ENCODE measurements at places on chromosomes 2 and 18. TPM values are rescaled to one million over a fixed set of nuclear protein-coding genes. Genes with fewer than 3 reads are reported as not detected.
A peak's percentile ranks its signal among the peaks of the same experiment; 100 is the strongest.

DNA sequence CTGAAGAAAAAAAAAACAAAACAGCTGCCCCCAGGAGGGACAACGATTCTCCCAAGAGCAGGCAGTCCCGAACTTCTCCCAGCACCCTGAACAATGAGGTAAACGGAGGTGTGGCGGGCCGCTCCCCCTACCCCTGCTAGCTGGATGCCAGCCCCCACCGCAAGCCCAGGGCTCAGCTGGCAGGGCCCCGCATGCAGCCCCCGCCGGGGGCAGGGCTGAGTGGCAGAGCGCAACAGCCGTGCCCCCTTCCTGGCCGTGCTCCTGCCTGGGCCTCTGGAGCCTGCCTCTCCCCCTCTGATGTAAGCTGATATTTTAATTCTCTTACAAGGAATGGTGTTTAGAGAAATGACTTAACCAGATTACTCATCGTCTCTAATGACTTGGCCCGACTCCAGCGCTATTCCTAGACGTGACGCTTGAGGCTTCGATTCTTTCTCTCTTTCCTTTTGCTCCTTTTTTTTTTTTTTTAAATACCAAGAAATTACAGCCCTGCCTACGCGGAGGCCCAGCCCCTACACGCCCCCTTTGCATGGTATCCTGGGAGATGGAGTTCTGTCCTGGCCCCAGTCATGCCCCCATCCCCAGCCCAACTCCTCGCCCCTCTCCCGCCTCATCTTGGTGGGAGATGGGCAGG lies 4.6 kb upstream of the ARID5A start:
- no peaks in the 10 kb centered on the region for H3K27me3 ChIP-seq
- peaks cover 27% of the 10 kb centered on the region for H3K4me1 ChIP-seq
- H3K27ac ChIP-seq: no peak overlapping the region
- DNase-seq: no peak
- peak overlapping the region; percentile 80 for H3K4me3 ChIP-seq

- no peaks in the 10 kb centered on the region for H3K36me3 ChIP-seq
- no peak for DNase-seq
- H3K4me3 ChIP-seq: no peak overlapping the region
- H3K27ac ChIP-seq: peak overlapping the region; percentile 81
These were observed 106.4 kb downstream of the POLR1A start for GRCh38 chr2:85999061-85999831.

DNA sequence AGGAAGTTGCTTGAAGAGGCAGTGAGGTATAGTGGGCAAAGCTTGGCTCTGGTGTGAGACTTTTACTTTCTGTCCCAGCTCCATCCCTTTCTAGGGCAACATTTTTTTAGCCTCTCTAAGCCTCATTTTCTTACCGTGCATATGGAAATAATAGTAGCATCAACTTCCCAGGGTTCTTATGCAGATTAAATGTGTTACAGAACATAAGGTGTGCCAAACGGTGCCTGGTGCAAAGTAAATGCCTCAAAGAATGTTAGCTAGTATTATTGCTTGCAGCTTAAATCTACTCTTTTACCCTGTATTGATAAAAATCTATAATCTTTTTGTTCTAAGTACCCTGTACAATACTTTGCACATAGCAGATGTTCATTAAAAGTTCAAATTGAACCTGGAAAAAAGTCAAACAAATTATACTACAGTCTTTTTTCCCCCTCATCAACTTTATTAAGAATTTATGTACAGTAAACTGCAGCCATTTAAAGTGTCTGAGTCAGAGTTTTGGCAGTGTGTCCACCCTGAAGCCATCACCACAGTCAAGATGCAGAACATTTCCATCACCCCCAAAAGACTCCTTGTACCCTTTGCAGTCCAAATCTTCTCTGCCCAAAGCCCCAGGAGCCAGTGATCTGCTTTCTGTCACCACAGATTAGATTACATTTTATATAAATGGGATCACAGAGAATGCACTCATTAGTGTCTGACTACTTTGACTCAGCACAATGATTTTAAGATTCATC lies 10.6 kb downstream of the MAPRE2 start:
- DNase-seq: no peak
- no peaks in the 10 kb centered on the region for H3K27me3 ChIP-seq
- H3K4me1 ChIP-seq: peaks cover 30% of the 10 kb centered on the region
- no peak overlapping the region for H3K27ac ChIP-seq
- peaks cover 11% of the 10 kb centered on the region for H3K36me3 ChIP-seq

DNA sequence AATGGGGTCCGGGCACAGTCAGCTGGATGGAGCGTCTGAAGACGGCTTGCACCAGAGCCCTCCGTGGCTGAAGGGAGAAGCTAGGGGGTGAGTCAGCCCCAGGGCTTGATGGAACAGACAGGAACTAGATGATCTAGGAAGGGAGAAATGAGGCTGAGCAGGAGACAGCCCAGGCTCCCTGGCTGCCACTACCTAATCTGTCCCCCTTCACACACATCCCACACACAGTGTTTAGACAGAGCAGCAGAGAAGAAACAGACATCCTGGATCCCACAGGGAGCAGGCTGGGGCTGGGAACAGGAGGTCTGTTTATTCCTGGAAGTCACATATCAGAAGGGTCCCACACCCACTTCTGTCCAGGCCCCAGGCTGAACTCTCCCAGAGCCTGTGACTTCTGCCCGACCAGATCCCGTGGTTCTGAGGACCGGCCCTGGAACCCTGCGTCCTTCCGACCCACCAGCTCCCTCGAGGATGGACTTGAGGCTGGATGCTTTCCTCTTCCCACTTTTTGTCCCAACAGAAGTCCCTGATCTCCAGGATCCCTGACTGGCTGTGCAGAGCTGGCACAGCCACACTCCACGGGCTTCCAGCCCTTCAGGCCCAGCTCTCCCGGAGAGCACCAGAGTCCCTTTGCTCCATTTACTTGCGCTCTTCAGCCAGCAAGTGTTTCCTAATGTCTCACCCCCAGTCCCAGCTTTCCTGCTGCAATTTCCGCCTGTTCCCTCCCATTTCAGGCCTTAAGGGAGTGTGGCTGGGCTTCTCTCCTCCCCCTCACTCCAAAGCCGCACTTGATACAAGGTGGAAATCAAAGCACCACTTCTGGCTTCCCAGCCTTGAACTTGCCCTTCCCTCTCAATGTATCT lies 1.5 kb upstream of the GPBAR1 start:
- H3K27me3 ChIP-seq: no peaks in the 10 kb centered on the region
- H3K4me1 ChIP-seq: peaks cover 12% of the 10 kb centered on the region
- no peak for DNase-seq
- peaks cover 5% of the 10 kb centered on the region for H3K36me3 ChIP-seq
- H3K27ac ChIP-seq: peak overlapping the region; percentile 86
- H3K4me3 ChIP-seq: no peak overlapping the region

Gene ATP6V1B1
- 4.6 TPM for total RNA-seq

Measured in neural crest cell (in vitro differentiated cells).